Posterior cingulate gyrus (tissue), 11 donors: ENCODE measurements at places on chromosomes 13 and 19.

DNA sequence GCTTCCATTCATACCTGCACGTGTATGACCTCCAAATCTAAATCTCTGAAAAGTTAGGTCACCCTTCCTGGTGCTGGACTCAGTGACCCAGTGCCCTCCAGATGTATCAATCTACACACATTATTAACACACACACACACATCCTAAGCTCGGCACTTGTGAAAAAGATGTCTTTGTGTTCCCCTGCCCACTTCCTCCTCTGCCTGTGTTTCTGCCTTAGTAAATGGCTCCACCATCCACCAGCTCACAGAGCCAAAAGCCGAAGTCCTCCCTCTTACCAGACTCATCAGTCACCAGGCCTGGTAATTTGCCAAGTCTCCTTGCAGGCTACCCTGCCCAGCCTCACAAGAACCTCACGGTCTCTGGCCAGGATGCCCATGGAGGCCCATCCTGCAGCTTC, 131.5 kb downstream of the SHISA2 start:
- DNase-seq, result no peak

DNA sequence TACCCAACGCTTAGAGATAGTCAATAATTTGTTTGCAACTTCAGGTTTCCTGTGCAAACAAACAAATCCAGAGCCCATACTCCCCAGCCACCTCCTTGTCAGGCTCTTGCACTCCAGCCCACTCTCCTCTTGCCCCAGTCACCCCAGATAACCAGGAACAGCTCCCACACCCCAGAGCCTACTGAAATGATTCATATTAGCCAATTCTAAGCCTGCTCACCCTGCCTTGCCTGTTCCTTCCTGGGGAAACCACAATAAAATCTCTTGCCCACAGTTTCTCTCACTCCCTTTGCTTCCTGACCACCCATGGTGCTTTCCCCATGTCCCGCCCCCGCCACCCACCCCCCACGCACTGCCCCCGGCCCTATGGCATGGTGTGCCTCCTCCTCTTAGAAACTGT, 3.8 kb upstream of the ACTL9 start:
- no peak for DNase-seq

GRCh38 chr19:29840066-29840950, 28.5 kb downstream of the CCNE1 start:
- DNase-seq, result peak; percentile 81

GRCh38 chr13:23793711-23794110, 95.5 kb downstream of the MIPEP start:
- no peak for DNase-seq

GRCh38 chr19:38283271-38283670, 18.9 kb downstream of the SPINT2 start:
- no peak for DNase-seq

DNA sequence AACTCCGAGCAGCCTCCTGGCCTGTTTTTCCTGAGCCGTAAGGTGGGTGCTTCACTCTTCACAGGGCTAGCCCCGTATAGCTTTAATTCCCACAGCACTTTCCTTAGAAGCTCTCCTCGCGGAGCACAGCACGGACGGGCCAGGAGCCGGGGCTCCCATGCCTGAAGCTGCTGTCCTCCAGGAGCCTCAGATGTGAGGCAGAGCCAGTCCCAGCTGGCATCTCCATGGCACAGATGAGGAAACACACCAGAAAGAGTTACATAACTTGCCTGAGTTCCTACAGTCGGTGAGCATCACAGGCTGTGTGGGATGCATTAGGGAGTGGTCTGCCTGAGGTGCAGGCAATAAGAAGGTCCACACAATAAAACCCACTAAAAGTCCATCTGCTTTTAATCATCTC, 118.5 kb downstream of the ATP8A2 start:
- no peak for DNase-seq

GRCh38 chr13:104382951-104383350, 1316.7 kb upstream of the SLC10A2 start:
- no peak for DNase-seq

- DNase-seq, result no peak
Observed at GRCh38 chr13:28716511-28716910, 2.3 kb downstream of the SLC46A3 start.

DNA sequence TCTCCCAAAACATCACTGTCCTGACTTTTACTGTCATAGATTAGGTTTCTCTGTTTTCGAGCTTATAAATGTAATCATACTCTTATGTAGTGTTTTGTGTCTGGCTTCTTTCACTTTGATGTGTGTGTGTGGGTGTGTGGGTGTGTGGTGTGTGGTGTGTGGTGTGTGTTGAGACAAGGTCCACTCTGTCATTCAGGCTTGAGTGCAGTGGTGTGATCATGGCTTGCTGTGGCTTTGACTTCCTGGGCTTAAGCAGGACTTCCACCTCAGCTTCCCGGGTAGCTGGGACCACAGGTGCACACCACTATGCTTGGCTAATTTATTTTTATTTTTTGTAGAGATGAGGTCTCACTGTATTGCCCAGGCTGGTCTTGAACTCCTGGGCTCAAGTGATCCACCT, 59.6 kb downstream of the PDS5B start:
- DNase-seq, result no peak

DNA sequence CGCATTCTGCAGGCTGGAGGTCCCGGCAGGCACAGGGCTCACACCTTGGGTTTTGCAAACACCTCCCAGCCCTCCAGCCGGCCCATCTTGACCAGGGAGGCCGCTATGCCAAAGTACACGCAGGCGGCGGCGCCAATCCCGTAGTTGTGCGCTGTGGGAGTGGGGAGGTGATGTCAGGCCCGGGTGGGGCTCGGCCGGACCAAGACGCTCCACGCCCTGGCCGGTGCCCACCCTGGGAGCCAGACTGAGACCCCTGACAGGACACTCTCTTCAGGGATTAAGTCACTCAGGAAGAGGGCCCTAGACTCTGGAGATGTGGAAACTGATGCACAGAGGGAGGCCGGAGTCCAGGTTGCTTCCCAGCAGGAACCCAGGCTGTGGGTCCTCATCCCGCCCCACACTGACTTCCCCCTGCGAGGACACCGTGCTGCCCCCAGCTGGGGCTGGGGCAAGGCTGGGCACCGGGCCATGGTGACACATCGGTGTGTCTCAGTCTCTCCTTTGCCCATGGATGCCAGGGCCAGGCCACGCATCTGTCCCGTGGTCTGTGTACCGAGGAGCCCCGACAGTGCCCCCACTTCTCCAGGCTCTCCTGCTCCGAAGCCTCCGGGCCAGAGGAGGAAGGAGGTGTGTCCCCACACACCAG, 8.8 kb downstream of the NDUFA11 start:
- no peak for DNase-seq

DNA sequence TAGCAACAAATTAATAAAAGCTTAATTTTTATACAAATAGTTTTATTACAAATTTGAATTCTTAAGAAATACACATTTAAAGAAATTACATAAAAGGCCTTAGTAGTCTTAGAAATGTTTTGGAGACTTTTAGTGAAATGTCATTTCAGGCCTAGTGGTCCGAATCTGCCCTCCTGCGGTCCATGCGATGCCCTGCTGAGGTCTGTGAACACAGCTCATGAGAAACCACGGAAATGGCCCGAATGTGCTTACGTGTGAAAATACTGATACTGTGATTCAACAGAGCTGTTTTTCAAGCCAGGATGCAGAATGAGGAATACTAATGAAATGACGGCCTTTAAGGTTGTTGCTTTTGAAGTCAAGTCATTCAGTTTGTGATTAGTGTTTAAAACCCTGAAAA, 157.9 kb downstream of the COL4A1 start:
- no peak for DNase-seq

- no peak for DNase-seq
Observed at GRCh38 chr19:50465986-50466705, 10.2 kb upstream of the EMC10 start.

DNA sequence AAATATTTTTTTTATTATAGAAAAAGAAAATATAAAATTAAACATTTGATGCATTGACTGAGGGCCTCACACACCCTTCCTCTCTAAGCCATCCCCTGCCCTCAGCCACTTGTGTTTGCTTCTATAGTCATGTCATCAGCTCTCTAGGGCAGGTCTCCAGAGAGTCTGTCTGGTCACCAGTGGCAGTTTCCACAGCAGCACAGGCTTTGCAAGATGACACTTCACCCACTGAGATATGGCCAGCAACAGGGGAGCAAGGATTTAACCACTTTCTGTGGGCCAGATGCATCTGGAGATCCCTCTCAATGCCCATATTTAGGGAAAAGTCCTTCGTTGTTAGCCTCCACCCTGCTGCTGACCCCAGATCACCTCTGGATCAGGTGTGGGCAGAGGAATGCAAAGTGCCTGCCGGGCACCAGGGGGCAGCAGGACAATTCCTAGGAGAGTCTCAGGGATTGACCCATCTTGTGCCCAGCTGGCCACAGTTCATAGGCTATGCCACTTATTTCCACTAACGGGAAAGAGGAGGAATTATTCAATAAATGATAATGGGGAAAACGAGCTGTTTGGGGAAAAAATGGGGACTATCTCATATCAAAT, 4.8 kb downstream of the ABCC4 start:
- DNase-seq, result peak; percentile 32

GRCh38 chr19:40576151-40576584, 505 bp upstream of the SHKBP1 start:
- DNase-seq, result no peak

GRCh38 chr13:38900188-38900587, 90.4 kb downstream of the STOML3 start:
- no peak for DNase-seq

GRCh38 chr19:42601811-42602443, 7.2 kb upstream of the CEACAM8 start:
- no peak for DNase-seq

DNA sequence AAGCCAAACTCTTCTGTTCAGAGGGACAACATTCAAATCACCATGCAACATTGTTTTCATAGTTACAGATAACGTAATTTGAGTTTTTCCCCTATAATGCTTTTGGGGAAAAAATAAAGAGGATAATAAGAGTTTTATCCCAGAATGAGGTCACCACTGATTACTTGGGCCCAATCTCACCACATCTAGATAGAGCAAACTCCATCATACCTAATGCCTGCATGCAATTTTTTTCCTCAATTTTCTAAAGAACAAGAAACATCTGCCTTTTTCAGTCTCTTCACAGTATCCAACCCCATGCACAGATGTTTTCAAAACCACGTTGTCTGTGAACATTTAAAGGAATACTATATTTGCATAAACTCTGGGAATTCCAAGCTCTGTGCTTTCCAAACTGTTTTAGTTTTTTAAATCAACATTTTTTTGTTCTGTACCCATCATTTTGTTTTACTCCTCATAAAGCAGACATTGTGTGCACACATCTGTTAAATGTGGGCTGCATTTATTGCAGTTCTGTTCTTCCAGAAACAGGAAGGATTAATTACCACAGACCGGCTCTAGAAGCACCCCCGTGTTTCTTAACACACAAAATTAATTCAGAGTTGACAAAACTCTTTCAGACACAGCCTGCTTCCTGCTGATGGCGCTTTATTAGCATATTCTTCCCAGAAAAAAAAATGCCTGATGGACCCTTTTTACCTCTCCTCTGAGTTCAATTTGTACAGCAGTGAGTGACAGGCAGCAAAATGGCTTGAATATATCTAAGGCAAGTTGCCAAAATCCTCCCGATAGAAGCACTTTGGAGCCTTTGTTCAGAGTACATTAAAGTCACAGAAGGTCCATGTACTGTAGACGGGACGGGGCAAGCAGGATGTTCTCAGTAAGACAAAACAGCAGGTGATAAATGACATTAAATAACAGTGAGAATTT, 1171.9 kb downstream of the EFNB2 start:
- no peak for DNase-seq

GRCh38 chr13:98103942-98104880, 38.7 kb upstream of the FARP1 start:
- DNase-seq, result no peak

DNA sequence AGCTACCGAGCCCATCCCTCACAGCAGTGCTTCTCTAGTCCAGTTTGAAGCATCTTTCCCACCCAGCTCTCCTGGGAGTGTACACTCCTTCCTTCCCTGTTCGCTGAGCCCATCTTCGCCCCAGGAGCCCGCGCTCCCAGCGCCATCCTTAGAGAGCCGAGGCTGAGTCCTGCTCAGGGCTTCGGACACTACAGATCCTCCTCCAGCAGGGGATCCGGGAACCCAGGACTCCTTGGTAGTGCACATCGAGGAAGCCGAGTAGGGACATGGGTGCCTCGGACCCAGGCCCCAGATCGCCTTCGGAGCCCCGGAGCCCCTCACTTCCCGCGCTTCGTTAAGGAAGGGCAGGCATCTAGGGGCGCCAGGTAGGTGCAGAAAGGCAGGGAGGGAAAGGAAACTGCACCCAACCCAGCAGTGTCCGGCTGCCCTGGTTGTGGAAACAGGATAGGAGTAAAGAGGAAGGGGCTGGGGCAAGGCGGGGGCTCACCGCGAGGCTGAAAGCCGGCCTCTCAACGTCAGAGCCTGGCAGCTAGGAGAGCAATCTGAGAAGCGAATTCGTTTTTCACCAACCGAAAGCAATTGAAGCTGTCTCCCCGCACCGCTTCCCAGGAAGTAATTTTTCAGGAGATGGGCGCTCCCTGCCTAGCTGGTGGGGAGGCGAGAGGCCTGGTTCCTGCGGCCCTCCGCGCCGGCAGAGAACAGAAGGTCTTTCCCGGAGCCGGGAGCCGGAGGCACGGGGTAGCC, 1.0 kb downstream of the PDX1 start:
- no peak for DNase-seq

GRCh38 chr13:96218475-96218874, 128.6 kb downstream of the HS6ST3 start:
- DNase-seq, result no peak

DNA sequence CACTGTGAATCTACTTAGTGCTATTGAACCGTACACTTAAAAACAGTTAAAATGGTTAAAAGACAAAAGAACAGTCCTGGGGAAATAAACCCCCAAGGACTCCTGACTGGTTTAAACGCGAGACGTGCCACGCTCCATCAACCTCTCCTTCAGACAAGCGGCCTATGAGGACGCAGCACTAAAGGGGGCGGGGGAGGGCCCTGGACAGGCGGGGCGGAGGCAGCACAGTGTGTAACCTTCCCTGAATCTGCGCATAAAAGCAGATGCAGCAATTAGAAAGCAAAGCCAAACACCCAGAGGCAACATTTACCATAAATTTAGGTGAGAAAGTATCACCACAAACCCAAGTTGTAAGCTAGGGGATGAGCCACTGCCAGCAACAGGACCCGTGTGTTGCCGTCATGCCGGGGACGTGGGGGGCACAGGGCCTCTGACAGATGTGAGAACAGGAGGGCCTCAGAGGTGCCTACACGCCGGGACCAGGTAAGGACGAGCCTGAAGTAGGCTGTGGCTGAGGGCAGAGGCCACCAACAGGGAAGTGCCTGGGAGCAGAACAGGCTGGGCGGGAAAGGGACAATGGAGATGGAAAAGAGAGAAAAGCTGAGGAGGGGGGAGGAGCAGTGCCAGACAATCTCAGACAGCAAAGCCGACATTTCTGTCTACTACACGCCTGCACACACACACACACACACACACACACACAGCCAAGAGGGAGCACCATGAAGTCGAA, 15.3 kb upstream of the ADPRHL1 start:
- no peak for DNase-seq
